HEK293T (cell line): ENCODE measurements at places on chromosomes 6 and 20.

GRCh38 chr6:118709859-118710350 lies 58.5 kb upstream of the CEP85L start:
- no peak for DNase-seq

GRCh38 chr6:42150254-42150653 lies 7.8 kb upstream of the C6orf132 start:
- DNase-seq: no peak

GRCh38 chr6:157151989-157152388 lies 171.3 kb downstream of the TMEM242 start:
- DNase-seq: no peak

GRCh38 chr20:13022401-13023155 lies 13.8 kb downstream of the SPTLC3 start:
- DNase-seq: no peak

DNA sequence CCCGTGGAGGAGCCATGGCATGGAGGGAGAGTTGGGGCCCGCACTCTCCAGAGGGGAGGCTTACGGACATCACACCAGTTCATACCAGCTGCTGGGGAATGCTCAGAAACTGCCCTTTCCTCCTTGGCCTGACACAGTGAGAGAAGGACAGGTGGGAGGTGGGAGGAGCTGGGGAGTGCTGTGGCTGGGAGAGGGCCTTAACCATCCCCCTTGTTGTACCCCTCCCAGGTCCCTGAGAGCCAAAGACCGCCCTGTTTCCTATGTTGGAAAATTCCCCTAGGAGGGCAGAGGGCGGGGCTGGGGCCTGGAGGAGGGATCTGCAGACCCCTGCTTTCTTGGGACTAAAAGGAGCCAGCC lies 24.1 kb downstream of the FOXP4 start:
- no peak for DNase-seq

DNA sequence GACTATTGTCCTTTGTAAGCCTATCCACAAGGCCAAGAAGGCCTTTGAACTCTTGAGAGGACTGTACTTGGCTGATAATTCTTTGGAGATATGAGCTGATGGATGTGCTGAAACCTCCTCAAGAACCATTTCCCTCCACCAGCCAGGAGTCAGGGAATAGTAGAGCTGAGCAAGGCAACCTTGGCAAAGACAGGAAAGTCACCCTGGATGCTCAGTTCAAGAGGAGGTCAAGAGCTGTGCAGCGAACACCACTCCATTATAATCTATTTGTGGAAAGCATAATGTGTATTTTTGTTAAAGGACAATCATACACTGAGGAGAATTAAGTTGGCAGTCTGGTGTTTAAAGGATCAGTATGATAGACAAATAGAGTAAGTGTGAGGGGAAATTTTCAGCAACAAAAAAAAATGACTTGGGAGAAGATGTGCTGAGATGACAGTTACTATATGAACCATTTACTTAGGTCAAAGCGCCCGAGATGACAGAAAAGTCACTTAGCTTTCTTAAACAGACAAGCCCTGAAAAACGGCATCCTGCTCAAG lies 177.2 kb upstream of the COL21A1 start:
- DNase-seq: no peak

DNA sequence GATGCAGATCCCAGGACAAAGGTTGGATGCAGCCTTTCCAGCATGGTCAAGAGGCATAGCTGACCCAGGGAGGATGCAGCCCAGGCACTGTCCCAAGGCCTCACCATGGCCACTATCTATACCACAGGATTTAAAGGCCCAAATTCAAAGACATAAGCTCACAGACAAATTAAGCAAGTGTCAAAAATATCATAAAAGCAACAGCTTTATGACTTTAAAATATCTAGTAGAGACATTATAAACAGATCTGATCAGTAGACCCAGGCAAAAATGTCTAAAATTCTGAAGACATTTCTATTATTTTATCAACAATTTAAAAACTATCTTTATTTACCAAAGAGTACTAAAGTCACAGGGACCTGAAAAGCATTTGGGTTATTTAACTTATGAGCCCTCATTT lies 373.5 kb downstream of the CDC5L start:
- no peak for DNase-seq

GRCh38 chr6:107064579-107065065 lies 36.6 kb downstream of the MTRES1 start:
- DNase-seq: no peak

- no peak for DNase-seq
These were observed 275.3 kb downstream of the FARS2 start for GRCh38 chr6:5536644-5537043.

- DNase-seq: no peak
These were observed 54.1 kb downstream of the WASF1 start for GRCh38 chr6:110125361-110125760.

DNA sequence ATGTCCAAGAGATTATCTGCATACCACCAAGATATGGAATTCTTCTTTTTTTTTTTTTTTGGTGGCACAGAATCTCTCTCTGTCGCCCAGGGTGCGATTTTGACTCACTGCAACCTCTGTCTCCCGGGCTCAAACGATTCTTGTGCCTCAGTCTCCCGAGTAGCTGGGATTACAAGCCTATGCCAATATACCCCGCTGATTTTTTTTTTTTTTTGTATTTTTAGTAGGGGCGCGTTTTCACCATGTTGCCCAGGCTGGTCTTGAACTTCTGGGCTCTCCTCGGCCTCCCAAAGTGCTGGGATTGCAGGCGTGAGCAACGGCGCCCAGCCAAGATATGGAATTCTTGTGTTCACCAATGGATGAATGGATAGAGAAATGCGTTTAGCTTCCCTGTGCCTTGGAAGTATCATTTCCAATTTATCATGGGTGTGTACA lies 31.0 kb downstream of the POM121L2 start:
- no peak for DNase-seq

- DNase-seq: no peak
These were observed 4.9 kb downstream of the SPINT4 start for GRCh38 chr20:45727044-45727443.

- DNase-seq: peak; percentile 94
These were observed at the start of gene TTPAL for GRCh38 chr20:44475694-44476560. TSS of gene TTPAL (plus strand) at chr20:44475874. CDS start at chr20:44480000, 4,126 bp downstream.

DNA sequence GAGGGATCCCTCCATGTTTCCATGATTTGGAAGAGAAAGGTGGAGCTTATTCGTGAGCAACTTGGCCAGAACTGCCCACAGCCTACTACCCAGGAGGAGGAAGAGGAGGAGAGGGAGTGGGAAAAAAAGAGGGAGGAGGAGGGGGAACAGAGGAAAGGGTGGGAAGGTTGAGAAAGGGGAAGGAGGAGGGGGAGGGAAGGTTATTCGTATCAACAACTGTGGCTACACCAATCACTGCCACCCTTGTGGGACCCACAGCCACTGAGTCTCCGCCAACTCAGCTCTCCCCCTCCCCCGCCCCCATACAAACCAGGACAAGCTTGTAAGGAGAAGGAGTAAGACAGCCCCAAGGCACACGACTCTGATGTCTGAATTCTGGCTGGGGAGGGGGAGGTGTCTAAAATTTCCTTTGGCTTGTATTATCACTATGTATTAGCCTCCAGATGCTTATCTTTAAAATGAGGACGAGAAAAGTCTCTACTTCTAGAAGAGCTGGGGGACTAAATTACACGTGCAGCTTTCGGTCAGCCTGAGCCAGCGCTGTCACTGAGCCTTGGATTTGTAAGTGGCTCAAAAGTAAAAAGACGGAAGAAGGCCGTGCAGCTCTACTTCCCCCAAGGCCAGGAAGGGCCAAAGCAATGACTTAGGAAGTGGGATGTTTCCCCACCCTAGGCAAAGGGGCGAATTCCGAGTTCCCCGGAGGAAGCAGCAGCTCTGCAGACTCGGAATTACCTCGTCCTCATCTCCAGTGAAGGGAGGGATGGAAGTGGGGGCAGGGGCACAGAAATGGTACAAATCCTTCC lies 1.0 kb downstream of the FKBP1A start:
- DNase-seq: no peak

DNA sequence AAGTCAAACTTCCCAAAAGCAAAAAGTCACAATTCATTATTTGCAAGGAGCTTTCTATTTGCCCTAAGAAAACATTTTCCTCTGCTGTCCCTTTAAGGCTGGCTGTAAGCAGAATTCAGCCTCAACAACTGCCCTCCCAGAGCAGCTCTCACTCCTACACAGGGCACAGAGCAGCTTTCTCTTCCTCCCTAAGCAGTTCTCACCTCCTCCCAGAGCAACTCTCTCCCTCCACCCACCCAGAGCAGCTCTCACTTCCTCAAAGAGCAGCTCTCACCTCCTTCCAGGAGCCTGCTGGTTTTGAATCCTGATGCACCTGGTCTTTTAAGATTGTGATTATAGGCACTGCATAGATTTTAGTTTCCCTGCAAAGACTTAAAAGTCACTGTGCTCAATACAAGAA lies 120.6 kb upstream of the TMEM181 start:
- no peak for DNase-seq

DNA sequence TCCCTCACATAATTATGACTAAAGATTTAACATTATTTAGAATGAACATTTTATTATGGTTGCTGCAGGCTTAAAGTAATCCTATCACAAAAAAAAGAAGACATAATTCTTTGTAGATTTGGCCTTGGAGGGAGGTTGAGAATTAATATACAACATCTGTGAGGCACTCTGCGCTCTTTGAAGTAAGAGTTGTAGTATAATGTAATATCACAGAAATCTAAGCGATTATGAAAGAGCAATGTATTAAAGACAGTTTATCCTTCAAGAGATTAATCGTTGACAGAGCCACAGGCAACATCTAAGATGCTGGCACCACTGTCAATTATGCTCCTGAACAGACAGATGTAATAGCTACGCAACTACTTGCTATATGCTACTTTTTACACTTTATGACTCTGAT lies 946.8 kb downstream of the GRIK2 start:
- DNase-seq: no peak

DNA sequence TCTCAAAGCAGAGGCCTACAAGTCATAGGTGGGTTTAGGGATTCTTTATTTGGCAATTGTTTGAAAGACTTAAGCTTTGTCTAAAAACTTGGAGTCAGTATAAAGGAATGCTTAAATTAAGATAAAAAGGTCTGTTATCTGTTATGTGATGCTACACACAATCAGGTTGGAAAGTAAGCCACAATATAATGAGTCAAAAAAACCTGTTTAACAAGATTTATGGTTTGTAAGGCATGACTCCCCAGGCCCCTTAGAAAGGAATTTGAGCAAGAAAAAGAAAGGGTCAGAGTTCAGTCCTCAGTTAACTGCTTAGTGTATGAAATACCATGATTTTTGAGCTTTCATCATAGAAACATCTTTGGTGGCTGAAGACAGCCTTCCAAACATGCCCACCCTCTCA lies 66.8 kb upstream of the HMGN3 start:
- no peak for DNase-seq

DNA sequence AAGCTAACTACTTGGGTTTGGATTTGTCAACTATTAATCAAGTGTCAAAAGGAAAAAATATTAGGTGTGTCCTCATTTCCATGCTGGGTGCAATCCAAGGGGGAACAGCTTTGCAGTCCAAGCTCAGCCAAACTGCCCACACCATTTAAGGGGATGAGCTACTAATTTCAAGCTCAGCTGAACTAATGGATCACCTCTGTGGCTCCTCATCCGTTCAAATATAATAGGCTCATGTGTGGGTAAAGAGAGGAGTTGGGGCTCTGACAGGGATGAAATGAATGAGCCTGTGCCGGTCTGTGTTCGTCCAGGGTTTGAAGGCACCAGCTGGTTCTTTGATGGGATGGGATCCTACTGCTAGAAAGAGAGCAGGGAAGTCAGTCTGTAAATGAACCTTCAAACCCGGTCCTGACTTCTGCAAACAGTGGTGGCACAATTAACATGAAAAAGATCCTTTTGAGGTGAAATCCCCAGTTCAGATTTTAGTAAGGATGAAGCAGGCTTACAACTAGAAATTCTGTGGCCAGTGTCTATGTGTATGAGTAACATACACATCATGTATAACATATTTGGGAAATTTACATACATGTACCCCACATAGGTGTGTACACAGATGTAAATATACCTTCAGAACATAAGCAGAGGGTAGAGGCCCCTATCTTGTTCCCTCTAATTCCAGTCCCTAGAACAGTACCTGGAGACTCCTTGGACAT lies 41.9 kb downstream of the TTI1 start:
- no peak for DNase-seq

- no peak for DNase-seq
These were observed 294.3 kb upstream of the BMP2 start for GRCh38 chr20:6473197-6473596.

DNA sequence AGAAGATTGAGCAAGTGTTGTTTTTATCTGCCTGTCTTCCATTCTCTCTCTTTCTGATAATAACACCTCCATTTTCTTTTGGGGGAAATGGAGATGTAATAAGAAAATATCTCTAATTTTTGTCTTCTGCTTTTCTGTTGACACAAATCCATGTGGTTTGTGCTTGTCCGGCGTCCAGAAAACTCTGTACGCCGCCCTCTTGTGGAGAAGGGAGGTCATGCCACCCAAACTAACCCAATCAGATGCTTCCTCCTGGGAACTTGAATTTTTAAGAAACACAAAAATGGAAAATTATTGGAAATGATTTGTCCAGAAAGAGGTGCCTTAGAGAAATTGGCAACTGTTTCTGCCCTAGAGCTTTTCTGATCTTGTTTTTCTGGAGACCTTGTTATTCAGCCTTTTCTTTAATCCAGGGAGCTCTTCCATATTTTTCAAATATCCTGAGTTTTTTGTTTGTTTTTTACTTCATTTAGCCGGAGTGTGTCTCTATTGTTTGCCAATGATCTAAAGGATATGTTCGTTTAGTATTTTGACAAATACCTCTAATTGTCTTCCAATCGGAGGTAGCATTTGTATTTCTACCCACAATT lies 17.8 kb upstream of the FNDC1 start:
- peak; percentile 71 for DNase-seq

- DNase-seq: no peak
These were observed 24.4 kb upstream of the LY86 start for GRCh38 chr6:6564154-6564553.

- peak; percentile 57 for DNase-seq
These were observed 264.3 kb upstream of the PLN start for GRCh38 chr6:118283766-118284165.

DNA sequence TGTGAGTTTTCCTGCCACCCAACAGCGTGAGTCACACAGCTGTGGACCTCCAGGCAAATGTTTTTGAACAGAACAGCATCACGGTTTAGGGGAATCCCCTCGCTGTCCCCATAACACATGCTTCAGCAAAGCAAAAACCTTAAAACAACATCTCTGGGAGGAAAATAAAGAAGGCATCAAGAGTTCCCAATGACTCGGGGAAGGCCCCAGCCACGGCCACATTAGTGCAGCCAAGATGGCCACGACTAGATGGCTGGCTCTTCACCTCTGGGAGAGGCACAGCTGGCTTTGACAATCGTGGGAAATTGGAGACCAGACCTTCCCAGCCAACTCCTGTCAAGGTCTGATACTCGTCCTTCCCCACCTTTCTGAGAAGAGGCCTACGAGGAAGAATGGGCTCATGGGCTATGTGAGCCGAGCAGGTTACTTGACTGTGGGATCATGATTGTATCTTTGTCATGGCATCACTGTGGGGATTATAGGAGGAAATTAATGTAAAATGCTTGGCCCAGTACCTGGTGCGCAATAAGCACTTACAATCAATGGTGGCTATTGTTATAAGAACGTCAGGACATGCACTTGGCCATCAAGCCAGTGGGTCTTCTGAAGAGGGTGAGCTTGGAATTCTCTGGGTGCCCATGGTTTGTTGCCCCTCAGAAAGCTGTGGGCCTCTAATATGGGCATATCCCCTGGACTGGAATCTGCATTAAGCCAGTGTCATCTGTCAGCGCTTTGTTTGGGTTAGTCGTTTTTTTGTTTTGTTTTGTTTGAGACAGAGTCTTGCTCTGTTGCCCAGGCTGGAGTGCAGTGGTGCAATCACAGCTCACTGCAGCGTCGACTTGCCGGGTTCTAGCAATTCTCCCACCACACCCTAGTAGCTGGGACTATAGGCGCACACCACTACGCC lies 43.6 kb downstream of the FGD2 start:
- DNase-seq: no peak

GRCh38 chr20:20334489-20334888 lies 33.4 kb upstream of the INSM1 start:
- DNase-seq: no peak
